Activated gamma-delta T cell treated with anti-CD3 and anti-CD28 coated beads, Interleukin-2, amount 50 U/mL, for 16 hours (primary cell): ENCODE measurements at places on chromosomes 4 and X.
A peak's percentile ranks its signal among the peaks of the same experiment; 100 is the strongest.

DNA sequence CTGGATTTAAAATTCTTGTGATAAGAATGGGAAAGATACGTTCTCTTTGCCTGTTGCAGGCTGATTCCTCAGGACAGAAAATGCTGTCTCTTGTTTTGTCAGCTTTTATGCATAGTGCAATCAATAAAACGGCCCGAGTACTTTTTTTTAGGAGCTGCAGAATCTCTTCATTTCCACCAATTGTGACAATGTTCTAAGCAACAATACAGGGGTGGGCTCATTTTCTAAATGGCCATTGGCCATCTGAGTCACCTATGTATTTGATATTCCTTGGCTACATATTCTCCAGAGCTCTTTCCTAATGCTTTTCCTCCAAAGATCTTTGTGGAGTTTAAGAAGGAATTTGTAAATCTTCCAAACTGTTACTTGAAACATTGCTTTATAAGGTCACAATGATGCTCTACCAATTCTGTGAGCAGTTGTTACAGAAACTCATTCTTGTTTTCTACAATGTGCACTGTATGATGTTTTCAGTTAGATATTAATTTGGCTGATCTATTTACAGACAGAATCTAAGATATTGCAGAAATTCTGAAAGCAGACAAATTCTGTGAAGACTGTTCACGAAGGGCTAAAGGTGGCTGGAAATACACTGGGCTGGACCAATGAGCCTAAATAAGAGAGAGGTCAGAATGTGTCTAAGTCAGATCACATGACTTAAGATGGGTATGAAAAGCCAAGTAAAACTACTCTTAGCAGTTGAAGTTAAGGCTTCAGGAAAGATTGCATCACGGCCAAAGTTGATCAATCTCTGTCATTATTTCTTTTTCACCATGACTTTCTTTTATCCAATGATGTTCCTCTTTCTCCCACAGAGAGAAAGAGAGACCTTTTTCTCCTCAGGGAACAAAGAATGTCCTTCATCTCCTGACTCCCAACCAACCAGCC, 33.4 kb downstream of the TAPT1 start:
- no peak for DNase-seq

DNA sequence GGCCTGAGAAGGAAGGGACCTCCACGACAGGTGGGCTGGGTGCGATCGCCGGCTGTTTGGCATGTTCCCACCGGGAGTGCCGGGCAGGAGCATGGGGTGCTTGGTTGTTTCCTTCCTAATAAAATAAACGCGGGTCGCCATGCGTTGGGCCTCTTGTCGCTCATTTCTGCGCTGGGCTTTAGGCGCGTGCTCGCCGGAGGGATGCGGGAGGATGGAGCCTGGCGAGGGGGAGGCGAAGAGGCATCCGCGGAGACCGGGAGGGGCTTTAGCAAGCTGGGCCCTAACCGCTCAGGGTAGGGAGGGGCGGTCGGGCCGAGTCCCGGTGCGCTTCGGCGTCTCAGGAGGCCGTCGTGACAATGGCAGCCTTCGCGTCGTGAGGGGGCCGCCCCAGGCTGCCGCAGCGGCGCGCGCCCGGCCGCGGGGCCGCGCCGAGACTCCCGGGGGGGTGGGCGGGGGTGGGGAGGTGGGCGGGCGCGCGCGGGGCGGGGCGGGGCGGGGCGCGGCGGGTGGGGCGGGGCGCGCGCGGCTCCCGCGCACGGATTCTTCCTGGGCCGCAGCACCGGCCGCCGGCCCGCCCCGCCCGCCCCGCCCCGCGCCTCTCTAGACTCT, 476 bp upstream of the GDI1 start:
- peak; percentile 19 for DNase-seq

- DNase-seq = peak; percentile 72
Observed at GRCh38 chrX:71068044-71068918, at the start of gene SNX12. TSS of gene SNX12 (minus strand) at chrX:71068334. CDS start at chrX:71068306, 28 bp downstream.

- no peak for DNase-seq
Observed at GRCh38 chr4:52750819-52751486, at the start of gene ERVMER34-1. TSS of gene ERVMER34-1 (minus strand) at chr4:52751425. CDS start at chr4:52745520, 5,905 bp downstream.

- DNase-seq = no peak
Observed at GRCh38 chr4:44804301-44804700, 77.9 kb upstream of the GNPDA2 start.

GRCh38 chr4:111991163-111991562, 154.1 kb upstream of the FAM241A start:
- no peak for DNase-seq

DNA sequence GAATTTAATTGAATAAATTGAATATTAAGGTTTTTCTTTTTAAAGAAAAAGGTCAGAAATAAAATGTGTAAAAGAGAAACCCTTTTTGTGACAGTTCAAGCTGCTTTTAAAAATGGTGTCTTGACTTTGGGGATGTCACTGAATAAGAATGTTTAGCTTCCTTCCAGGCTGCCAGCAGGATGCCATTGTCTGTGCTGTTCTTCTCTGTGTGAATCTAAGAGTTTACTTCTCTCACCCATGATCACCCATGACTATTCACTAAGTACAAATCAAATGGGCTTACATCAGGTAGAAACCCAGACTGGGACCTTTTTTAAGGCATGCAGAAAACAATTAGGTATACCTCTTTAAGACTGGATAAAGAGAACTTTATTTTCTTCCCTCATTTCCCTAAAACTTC, 115.3 kb downstream of the DACH2 start:
- no peak for DNase-seq

DNA sequence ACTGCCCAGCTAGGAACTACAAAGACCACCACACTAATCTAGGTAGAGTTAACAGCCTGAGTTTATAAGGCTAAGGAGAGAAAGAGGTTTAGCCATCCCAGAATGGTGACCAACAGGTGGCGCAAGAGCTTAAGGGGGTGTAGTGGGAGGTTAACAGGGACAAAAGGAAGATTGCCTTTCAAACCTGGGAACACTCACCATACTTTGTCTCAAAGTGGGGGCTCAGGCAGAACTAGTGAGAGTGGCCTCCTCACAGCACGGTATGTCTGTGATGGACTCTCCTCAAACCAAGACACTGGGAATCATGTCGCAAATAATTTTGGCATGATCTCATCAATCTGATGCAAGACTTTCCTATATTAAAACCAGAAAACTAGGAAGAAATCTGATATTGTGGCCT, 23.4 kb downstream of the CCNI start:
- DNase-seq = peak; percentile 46

DNA sequence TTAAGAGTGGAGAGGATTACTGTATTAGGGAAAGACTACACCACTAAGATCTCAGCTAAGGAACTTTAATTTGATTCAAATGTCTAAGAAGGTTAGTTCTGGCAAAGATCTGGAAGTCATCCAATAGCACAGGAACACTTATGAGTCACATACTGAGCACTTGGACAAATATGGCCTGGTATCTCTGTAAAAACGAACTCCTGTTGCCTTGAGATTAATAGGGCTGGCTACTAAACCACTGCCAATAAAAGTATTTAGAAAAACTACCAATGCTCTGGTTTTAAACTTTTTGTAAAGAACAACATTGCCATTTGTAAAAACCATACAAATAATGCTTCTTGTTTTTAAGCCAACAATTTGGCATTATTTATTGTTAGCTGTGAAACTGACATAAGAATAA, 70.5 kb downstream of the SEC24D start:
- DNase-seq = no peak

GRCh38 chr4:189202182-189202868, 738.3 kb upstream of the FRG1 start:
- DNase-seq = no peak

DNA sequence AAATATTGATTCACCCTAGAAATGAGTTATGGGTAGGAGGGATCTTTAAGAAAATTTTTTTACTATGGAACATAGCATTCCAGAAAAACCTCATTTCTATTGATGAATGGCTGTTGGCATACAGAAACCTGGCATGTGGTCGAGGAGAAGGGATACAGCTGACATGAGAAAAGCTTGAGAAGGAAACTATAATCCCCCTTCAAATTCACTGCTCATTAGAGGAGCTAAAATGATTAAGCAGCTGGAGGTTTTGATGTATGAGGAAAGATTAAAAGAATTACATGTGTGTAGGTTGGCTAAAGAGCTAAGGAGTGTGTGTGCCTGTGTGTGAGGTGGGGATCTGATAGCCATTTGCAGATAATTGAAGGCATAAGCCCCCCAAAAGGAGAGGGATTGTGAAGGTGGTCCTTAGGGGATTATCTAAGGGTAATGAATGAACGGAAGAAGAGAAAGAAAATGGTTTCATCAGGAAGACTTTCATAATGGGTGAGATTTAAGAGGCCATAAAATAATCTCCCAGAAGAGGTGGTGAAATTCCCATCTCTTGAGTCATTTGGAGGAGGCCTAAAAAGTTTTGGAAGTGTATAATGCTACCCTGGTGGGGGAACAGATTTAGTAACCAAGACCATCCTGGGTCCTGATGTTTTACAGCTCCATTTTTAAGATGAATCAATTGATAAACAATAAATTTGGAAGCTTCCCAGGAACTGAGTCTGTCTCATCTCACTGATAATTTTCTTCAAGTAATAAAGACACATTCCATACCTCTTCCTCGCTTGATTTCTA, 272.0 kb upstream of the HAND2 start:
- DNase-seq = no peak

- no peak for DNase-seq
Observed at GRCh38 chrX:44314259-44314734, 29.2 kb downstream of the EFHC2 start.

- DNase-seq = no peak
Observed at GRCh38 chr4:108172753-108173598, 4.2 kb upstream of the LEF1 start.

DNA sequence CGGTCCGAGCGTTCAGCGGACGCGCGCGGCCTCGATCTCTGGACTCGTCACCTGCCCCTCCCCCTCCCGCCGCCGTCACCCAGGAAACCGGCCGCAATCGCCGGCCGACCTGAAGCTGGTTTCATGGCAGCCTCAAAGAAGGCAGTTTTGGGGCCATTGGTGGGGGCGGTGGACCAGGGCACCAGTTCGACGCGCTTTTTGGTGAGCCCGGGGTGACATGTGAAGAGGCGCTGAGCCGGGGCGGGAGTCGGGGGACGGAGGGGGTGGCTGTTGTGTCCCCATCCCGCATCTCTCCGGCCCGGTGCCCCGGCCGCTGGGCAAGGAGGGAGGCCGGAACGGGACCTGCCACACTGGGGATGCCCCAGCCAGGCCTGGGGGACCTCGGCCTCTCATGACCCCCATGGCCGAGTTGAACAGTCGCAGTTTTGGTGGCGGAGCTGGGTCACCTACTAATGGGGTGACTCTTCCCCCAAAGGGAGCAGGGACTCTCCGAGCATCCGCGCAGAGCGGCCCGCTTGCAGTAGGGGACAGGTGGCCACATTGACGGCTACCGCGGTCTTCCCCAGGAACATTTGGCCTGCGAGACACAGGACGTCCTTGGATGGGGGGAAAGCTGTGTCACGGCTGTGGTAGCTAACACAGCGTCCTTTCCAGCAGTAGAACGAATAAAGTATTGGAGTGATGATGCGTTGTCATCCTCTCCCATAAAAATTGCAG, at the start of gene GK:
TSS of gene GK (plus strand) at position 9 of the 717 bp plus-strand sequence. CDS start at position 124, 115 bp downstream.
- no peak for DNase-seq
